ENCODE measurements at places on chromosomes 1 and 21.

DNA sequence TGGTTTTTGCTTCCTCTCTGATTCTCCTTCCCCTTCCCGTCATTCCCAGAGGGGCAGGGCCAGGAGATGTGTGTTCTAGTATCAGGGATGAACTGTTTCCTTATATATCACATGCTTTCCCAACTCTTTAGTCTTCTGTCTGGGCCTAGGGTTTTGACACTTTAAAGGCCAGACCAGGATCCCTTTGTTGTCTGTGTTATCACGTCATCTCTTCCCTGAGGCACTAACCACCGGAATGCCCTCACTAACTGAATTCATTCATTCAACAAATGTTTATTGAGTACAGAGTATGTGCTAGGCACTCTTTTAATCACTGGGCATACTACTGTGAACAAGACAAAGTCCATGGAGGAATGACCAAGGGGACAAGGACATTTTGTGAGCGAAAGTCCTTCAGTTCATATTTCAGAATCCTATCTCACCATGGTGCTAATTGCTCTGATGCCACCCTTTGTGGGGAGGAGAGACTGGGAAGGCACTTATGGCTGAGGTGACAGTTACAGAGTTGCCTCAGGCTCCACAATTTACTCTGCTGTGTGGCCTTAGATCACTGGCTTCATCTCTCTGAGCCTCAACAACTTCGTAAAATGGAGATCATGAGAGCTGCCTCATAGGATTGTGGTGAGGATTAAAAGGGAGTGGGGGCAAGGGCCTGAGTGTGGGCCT is 12.0 kb upstream of the ZNF362 start:
- ATAC-seq: no peak

GRCh38 chr1:106889059-106889458 is 167.4 kb upstream of the PRMT6 start:
- peak; percentile 79 for ATAC-seq

DNA sequence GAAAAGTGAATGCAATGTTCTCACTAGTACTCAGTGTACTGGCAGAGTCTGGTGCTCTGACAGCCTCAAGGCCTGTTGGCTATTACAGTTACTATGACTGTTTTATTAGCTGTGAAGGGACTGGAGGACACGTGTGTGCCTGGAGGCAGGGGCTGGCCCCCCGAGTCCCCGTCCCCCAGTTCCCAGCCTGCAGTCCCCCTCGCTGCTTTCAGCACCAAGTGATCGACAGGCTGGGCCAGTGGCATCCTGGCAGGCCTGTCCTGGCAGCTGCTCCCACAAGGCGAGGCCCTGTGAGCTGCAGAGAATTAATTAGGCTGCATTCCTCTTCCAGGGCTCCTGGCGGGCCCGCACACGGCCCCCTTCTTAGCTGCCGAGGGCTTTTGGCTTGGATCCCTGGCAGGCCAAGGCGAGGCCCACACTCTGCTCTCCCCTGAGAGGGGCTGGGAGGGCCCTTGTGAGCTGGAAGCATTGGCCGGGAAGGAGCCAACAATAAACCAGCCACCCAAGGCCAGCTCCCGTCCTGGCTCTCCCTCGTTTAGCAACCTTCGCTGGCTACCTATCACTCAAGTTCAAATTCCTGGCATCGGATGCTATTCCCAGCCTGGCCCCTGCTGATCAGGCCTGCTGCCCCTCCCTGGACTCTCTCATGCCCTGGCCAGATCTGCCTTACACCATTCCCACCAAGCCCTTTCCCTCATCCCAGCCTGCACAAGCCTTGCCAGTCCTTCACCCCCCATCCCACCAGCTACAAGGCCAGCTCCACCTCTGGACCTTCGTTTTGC is 9.8 kb downstream of the EDN2 start:
- ATAC-seq: peak; percentile 91

DNA sequence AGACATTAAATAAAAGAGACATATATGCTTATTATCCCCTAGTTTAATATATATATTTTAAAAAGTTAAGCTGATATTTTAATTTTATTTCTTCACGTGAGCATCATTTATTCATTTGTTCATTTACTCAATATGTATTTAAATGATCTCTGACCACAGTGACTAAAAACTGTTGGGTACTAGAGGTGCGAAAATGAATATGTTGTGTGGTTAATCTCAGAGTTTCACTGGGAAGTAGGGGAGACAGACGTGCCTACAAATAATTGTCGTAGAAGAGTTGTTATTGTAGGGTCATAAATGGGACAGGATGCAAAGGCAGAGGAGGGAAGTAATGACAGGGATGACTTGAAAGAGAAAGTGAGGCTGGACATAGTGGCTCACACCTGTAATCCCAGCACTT is 213.0 kb upstream of the CACYBP start:
- no peak for ATAC-seq

- peak; percentile 94 for ATAC-seq
These were observed 219.5 kb downstream of the TPR start for GRCh38 chr1:186155594-186155993.

DNA sequence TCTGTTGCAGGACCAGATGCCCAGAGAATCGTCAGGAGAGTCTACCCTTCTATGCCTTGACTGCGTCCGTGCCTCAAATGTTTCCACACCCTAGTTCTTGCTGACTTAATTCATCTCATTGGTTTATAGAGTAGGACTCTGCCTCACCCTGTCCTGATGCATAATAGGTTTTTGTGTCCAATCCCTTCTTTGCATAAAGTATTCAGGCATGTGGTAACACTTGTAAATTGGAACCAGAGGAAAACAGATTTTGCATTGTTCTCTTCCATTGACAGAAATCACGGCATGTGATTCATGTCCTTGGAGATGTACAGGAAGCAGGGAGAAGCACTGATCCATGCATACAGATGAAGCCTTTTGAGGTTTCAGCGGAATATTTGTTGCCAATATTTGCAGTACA is 29.5 kb downstream of the PLPPR5 start:
- ATAC-seq: peak; percentile 92

DNA sequence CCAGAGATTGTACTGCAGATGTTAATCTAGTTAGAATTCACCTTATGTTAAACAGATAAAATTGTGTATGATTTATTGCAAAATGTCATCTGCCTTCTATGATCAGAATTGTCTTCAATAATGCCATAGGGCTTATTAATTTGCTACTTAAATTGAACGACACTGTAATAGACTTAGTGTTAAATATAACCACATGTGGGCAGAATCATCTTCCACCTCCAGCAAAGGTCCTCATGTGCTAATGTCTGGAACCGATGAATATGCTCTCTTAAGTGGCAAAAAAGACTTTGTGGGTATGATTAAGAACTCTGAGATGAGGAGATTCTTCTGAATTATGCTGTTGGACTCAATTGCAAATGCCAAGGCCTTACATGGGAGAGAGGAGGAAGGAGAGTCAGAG is 4.3 kb downstream of the OR2T11 start:
- no peak for ATAC-seq

DNA sequence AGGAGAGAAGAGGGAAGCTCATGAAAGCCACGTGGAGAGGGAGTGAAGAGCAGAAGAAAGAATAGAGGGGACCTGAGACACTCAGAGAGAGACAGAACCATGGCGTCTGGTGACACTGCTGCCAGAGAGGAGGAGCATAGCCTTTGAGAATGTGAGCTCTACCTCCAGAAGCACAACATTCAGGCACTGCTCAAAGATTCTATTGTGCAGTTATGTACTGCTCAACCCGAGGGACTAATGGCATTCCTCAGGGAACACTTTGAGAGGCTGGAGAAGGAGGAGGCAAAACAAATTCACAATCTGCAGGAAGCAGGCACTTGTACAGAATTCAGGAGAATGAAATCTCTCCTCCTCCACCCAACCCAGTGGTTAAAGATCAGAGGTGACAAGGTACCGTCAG is 45.1 kb downstream of the BTBD8 start:
- no peak for ATAC-seq

DNA sequence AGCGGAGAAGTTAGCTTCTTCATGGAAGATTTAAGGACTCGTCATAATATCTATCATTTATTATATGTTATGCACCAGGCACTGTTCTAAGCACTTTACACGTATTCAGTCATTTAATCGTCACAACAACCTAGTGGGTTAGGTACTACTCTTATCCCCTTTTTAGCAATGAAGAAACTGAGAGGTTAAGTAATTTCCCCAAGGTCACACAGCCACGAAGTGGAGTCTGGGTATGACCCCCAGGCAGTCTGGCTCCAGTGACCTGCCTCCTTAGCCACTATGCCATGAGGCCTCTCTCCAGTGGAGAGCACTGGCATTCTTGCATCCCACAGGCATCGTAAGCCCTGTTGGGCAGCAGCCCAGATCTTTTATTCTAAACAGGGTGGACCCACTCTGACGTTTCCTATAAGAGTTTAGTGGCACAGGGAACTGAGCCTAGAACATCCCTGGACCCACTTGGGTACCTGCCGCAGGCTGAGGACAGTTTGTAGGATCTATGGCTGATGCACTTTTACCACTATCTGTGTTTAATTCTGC is 123.0 kb downstream of the NAV1 start:
- no peak for ATAC-seq

DNA sequence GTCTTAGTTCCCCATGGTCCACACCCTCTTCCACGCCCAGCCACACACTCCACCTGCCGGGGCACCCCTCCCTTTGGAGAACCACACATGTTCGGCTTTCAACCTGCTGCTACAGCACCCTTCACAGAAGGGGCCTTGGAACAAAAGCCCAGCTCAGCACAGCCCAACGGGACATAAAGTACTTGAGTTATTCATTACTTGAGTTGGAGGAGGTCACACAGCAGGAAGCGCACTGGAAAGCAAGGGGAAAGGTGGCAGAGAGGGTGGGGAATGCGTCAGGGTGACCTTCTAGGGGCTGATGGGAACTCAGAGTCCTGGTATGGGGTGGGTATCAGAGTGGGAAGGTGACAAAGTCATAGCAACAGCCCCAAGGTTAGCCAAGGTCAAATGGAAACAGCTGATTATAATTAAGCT is 3.0 kb upstream of the ATP1B1 start:
- no peak for ATAC-seq

DNA sequence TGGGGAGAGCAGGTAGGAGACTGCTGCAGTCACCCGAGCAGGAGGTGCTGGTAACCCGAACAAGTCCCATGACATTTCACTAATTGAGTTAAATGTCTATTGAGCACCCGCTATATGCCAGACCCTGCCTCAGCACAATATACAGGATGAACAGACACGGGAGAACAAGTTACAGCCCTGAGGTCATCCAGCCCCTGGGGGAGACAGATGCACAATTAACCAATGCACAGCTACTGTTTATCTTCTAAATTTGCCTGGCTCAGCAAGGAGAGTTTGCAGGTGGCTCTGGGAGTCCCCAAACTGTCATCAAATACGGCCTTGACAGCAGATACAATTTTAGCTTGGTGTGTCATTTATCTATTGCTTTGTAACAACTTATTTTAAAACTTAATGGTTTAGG is 18.1 kb downstream of the CITED4 start:
- no peak for ATAC-seq

DNA sequence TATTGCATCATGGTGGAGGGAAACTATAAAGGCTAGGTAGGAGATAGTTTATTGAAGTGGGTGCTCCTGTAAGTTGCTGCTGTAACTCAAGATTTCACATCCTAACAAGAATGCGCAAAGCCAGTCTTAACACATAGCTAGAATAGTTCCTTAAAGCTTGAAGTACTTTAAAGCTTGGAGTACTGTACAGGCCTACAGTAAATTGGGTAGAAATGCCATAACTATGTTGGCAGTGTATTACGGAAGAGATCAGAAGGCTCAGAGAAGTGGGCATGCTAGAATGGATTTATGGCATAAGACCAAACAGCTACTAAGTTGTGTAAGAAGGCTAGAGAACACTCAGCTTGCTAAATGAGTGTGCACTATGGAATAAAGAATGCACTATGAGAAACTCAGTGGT is 44.5 kb downstream of the DMRTA2 start:
- ATAC-seq: no peak

- ATAC-seq: no peak
These were observed 104.7 kb upstream of the NFIA start for GRCh38 chr1:60977661-60978060.

DNA sequence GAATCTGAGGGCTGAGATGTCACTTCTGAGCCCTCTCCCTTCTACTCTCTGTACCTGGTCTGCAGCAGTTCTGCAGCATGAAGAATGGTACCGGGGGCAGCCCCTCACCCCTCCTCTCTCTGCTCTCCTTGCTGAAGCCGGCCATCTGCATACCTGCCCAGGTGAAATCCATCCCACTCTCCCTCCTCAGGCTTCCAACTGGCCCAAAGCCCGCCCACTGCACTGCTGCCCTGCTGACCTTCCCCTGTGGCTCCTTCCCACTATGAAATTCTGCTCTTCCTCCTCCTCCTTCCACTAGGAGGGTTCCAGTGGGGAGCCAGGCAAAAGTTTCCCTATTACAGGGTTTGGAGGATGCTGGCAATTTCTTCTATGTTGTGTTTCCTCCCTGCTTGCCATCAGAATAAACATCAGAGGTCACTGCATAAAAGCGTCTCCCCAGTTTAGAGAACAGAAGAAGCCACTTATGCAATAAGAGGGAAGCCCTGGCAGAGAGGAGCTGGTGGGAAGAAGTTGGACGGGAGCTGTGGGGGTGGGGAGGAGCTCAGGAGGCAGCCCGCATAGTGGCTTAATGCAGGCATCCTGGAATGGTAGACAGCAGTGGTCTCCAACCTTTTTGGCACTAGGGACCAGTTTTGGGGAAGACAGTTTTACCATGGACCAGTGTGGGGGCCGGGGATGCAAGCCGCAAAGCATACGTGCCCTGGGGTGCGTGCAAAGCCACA is 30.3 kb downstream of the TMCO4 start:
- no peak for ATAC-seq

- ATAC-seq: no peak
These were observed 126.9 kb upstream of the SLC35F3 start for GRCh38 chr1:233777566-233777965.

GRCh38 chr21:21205604-21206003 is 207.4 kb downstream of the NCAM2 start:
- ATAC-seq: no peak

DNA sequence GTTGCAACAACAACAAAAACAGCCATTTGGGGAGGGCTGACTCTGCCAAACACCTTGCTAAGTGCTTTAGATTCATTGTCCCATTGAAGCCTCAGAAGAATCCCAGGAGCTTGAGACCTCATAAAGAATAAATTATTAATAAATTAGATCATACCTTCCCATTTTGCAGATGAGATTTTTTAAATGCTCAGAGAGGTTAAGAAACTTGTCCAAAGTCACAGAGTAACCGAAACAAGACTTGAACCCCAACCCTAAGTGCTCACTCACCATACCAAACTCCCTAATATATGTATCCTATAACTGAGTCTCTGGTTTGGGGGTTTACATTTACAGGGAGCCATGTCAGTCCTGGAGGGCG is 3.6 kb downstream of the CRYBG2 start:
- no peak for ATAC-seq

- ATAC-seq: no peak
These were observed 109.6 kb downstream of the CRYAA start for GRCh38 chr21:43278359-43278758.

GRCh38 chr1:158311066-158311465 is 20.3 kb downstream of the CD1B start:
- no peak for ATAC-seq

GRCh38 chr21:41761211-41761933 is 5.5 kb downstream of the RIPK4 start:
- ATAC-seq: peak; percentile 95

DNA sequence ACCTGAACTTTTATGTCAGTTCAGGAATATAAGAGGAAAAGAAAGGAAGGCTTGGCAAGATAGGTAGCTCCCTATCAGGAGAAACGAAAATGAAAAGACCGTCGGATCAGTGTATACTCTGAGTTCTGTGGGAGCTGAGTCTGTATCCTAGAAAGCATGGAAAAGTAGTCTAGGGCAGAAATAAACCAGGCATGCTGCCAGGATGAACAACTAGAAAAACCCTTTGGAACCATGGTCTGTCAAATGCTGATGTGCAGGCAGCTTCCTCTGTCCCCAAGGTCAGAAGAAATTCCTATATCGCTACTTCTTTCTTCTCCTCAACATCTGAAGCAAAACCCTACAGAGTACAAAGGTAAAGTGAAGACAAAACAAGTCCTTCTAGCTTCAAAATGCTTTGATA is 268.8 kb downstream of the ST6GALNAC3 start:
- ATAC-seq: no peak
